Retina (tissue), 1 donor: ENCODE measurements at places on chromosomes 4 and X.

- DNase-seq = no peak
These were observed 214.0 kb upstream of the SLIT2 start for GRCh38 chr4:20037745-20038144.

DNA sequence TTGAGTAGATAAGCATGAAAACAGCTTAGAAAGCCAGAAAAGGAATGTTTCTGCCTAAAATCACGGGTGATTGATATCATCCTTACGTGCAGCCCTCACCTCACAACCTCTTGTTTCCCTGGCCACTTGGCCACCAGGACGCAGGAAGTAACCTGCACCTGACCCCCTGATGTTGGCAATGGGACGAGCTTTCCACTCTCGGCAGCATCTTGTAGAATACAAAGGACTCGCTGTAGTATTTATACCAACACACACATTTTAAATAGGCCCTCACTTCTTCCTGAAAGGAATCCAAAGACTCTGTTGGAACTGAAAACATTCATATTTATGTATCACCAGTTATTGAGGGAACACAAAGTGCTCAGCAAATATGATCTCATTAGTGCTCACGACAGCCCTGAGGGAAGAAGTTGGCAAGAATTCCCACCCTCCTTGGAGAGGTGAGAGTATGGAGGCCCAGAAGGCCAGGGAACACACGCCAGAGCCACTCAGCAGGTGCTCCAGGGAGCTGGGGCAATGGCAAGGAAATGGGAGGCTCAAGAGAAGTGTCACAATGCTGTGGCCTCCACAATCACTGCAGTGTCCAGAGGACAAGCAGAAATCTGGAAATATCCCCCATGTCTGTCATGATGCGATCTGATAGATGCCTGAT is 103.3 kb upstream of the KIT start:
- DNase-seq = no peak

DNA sequence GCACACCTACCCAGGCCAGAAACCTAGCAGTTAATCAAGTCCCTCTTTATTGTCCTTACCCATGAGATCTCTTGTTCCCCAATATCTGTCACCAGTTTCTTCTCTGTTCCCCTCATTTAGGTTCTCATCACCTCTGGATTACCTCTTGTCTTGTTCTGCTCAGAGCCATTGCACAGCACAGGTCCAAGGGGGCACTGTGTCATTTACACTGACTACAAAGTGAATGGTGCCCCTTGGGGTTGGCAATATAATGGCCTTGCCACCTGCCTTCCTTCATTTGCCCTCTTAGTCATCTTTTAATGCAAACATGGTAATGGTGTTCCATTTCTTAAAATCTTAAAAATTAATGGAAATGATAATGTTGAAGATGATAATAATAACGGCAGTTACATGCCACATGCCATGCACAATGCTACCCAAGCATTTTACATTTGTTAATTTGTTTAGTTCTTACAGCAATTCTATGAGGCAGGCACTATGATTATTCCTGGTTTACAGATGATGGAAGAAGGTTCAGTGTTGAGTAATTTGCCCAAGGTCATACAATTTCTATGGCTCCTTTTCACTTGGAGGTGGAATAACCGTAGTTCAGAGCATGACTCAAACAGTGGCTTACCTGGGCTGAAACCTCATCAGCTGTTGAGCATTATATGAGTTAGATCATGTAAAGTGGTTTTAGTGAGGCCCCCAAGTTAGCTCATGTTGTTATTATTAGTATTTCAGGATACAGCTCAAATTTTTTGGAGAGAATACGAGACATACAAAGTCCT is 117.9 kb downstream of the RASL11B start:
- DNase-seq = no peak

DNA sequence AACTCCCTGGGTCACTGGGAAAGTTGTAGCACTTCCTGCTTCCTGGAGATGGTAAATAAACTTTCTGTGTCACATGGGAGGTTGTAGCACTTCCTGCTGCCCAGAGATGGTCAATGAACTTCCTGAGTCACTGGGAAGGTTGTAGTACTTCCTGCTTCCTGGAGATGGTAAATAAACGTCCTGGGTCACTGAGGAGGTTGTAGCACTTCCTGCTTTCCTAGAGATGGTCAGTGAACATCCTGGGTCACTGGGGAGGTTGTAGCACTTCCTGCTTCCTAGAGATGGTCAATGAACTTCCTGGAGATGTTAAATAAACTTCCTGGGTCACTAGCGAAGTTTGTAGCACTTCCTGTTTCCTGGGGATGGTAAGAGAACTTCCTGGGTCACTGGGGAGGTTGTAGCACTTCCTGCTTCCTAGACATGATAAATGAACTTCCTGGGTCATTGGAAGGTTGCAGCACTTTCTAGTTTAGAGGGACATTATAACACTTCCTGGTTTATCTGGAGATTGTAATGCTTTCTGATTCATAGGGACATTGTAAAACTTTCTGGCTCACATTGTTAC is 62.3 kb upstream of the CD99 start:
- DNase-seq = no peak
